H4 (cell line): ENCODE measurements at places on chromosomes 1 and 21. TPM values are rescaled to one million over a fixed set of nuclear protein-coding genes. Genes with fewer than 3 reads are reported as not detected.

- DNase-seq: no peak
Observed at GRCh38 chr1:43463479-43463878, 9.7 kb upstream of the HYI start.

Gene COL9A2
- total RNA-seq: 0.85 and 1.6 TPM in 2 replicates

Gene TNN
- total RNA-seq: 0.18 TPM in 1 of 2 replicates, not detected in the other

DNA sequence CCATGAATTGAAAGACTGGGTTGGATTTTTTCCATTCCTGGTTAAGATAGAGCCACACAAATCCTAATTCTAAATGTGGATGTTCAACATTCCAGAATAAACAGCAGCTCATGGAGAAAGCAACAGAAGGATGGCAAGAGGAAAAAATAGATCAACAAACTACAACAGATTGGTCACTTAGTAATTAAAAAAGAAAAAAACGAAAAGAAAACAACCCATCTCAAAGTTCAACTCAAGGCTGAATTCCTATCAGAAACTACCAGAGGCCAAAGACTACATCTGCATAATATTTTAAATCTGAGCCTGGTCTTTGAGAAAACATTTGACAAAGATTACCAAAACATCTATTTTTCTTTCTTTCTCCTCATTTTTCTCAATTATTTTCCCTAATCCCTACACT is 69.9 kb downstream of the TGFBR3 start:
- DNase-seq: no peak

- peak; percentile 10 for DNase-seq
Observed at GRCh38 chr1:187928288-187928687, 1099.5 kb downstream of the PLA2G4A start.
